Endodermal cell (in vitro differentiated cells): ENCODE measurements at places on chromosomes 4 and X. TPM values are rescaled to one million over a fixed set of nuclear protein-coding genes. Genes with fewer than 3 reads are reported as not detected.

Gene GATA1
- total RNA-seq = not detected in 3 replicates

DNA sequence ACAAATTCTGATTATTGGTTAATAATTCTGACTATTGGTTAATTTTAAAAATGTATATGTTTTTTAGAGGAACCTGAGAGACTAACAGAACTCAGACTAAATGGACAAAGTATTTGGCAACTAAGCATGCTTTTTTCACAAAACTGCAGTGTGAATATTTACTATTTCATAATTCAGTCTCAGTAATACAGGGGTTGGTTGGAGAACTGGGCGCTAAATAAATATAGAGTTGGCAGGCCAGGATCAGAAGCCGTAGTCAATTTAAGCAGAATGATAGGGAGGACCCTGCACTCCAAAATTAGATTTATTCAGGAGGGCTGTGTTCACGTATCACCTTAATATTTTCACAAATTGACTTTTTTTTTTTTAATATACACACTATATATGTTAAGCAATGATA lies 5.8 kb downstream of the TIGD2 start:
- no peak for DNase-seq
- peaks cover 22% of the 10 kb centered on the region for H3K36me3 ChIP-seq
- H3K27me3 ChIP-seq = no peaks in the 10 kb centered on the region
- no peak overlapping the region for H3K4me3 ChIP-seq
- peaks cover 7% of the 10 kb centered on the region for H3K4me1 ChIP-seq
- H3K27ac ChIP-seq = no peak overlapping the region

DNA sequence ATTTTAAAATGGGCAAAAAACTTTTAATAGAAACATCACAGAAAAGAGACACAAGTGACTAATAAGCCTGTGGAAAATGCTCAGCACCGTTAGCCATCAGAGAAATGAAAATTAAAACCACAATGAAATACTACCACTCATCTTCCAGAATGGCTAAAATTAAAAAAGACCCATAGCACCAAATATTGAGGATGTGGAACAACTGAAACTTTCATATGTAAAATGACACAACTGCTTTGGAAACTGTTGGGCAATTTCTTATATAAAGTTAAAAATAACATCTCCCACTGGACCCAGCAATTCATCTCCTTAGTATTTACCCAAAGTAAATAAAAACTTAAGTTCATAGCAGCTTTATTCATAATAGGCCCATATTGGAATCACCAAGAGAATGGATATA lies 94.2 kb downstream of the TENM3 start:
- no peak for DNase-seq
- no peak overlapping the region for H3K4me3 ChIP-seq
- H3K4me1 ChIP-seq = no peaks in the 10 kb centered on the region
- no peak overlapping the region for H3K27ac ChIP-seq

DNA sequence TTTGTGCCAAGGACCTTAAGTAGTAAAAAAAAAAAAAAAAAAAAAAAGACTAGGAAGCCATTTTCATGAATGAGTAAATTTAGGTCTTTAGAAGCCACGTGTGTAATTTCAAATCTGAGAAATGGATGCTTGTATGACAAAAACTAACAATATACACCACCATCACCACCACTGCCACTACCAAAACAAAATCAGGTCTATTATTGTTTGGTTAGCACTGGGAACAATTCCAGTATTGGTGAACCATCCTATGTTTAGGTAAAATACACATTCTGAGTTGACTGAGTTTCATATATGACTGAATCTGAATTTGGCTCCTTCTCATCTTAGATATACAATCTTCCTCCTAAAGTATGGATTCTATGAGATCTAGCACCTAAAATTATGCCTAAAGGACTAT lies 8.8 kb upstream of the TMSB4X start:
- no peak overlapping the region for H3K4me3 ChIP-seq
- H3K36me3 ChIP-seq = no peaks in the 10 kb centered on the region
- no peak for DNase-seq
- H3K4me1 ChIP-seq = no peaks in the 10 kb centered on the region
- H3K27ac ChIP-seq = no peak overlapping the region

DNA sequence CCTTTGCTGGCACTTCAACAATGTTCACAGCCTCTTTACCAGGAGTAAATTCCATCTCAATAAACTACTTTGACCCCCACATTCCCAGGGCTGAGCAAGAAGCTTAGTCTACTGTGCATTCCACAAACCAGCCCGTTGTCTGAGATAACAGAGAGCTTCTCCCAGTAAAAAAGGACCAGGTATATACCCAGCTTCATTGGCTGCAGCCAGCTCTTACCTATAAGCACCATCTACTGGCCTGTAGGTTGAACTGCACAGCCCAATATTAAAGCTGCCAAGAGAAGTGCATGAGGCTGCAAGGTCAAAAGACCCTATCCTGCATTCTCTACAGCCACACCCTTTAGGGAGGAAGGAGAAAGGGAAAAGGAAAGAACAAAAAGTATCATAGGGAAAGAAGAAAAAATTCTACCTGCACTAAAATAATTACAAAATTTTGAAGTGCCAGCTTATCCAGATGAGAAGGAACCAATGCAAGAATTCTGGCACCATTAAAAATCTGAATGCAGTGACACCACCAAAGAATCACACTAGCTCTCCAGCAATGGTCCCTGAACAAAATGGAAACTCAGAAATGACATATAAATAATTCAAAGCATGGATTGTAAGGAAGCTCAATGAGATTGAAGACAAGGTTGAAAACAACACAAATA lies 45.7 kb upstream of the INTU start:
- H3K27me3 ChIP-seq = no peaks in the 10 kb centered on the region
- H3K27ac ChIP-seq = no peak overlapping the region
- H3K36me3 ChIP-seq = no peaks in the 10 kb centered on the region
- H3K4me1 ChIP-seq = no peaks in the 10 kb centered on the region
